Choroid plexus epithelial cell (primary cell): ENCODE measurements at places on chromosomes 1 and 21.

DNA sequence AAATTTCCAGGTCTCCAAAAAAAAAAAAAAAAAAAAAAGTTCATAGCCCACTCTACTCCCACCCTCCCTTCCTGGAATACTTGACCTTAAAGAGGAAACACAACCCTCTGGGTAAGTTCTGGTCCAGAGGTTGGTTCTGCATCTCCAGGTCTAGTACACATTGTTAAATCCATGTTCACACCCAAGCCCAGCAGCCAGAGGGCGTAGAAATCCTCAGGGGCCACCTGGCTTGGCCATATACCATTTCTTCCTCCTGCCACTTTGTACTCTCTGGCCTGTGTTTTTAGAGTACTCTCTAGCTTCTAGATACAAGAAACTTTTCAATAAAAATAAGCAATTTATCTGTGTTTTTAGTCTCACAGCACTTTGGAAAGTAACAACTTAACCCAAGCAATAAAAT lies 89.3 kb downstream of the PHTF1 start:
- DNase-seq = no peak

DNA sequence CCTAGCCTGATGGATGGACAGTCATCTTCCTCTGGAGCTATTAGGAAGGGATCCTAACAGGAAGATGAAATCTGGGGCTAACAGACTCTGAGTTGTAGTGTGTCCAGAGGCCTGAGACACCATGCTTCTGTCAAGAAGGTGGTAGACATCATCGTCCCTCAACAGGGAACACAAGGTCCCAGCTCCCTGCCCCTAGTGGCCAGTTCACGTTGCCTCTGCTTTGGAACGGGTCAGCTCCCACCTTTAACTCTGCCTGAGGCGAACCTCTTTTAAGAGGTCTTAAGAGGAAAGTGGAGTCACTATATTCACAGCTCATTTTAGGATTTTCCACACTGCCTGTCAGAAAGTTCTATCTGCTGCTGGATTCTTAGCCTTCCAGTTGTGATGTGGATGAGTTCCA lies 28.3 kb downstream of the LRRC71 start:
- DNase-seq = no peak

DNA sequence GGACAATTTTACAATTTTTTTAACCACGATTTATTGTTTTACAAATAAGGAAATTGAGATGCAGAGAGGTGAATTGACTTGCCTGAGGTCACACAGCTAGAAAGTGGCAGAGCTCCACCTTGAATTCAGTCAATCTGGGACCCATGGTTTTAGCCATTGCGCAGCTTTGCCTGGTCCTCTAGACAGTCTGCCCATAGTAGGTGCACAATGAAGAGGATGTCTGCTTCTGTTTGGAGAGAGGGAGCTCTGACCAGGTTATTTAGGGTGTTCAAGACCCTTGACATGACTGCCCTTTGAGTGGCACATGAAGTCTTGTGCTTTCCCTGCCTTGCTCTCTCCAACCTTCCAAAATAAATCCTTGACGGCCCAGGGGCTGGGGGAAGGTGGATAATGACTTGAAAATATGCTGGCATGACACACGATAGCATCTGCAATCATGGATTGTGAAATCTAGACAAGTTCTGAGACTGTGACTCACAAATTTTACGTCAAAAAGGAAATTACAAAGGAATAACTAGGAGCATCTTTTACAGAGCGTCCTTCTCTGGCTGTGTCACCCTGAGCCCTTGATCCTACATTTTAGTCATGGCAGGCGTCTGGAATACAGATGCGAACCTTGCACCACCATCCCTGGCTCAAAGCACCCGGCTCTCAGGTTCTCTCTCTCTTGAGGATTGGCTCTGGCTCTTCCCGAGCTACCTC lies 26.2 kb upstream of the ID3 start:
- DNase-seq = peak; percentile 98

DNA sequence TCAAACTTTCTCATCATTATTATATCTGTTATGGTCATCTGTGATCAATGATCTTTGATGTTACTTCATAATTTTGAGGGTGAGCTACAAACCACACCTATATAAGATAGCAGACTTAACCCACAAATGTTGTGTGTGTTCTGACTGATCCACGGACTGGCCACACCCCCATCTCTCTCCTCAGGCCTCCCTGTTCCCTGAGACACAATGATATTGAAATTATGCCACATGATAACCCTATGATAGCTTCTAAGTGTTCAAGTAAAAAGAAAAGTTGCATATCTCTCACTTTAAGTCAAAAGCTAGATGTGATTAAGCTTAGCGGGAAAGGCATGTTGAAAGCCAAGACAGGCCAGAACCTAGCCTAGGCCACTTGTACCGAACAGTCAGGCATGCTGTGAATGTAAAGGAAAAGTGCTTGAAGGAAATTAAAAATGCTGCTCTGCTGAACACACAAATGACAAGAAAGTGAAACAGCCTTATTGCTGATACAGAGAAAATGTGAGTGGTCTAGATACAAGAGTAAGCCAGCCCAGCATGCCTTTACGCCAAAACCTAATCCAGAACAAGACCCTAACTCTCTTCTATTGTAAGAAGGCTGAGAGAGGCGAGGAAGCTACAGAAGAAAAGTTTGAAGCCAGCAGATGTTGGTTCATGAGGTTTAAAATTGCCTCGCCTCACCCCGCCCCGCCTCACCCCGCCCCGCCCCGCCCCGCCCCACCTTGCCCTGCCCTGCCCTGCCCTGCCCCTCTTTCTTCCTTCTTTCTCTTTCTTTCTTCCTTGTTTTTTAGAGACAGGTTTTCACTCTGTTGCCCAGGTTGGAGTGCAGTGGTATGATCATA lies 16.5 kb downstream of the CTSS start:
- no peak for DNase-seq

DNA sequence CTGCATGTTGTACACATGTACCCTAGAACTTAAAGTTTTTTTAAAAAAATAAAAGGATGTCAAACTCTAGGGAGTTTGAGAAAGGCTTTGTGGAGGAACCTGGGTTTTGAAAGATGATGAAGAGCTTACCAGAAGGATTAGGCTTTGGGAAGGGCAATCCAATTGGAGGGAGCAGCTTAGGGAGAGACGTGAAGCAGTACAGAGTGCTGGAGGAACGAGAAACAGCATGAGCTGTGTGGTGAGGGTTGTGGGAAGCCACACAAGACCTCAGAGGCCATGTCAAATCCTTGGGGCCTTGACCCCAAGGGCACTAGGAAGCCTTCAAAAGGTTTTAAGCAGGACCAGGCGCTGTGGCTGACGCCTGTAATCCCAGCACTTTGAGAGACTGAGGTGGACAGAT lies 8.4 kb upstream of the KPNA6 start:
- no peak for DNase-seq
